ENCODE measurements at places on chromosomes 2 and 18.

DNA sequence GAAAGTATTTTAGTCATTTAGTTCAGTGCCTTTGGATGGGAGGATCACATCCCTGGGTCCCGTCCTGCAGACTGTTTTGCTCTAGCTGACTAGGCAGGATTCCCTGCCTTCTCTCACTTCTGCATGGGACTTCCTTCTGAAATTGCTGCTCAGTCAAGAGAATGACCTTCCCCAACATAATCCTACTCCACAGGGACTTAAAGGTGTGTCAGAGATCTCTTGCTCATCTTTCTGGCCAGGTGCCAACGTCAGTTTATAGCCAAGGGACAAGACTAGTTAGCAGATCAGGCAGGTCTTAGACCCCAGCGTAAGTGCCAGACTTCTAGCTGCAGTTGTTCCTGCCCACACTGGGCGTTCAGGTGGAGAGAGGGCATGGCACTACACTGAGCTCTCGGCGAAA, 9.5 kb upstream of the IL1B start:
- no peak for DNase-seq

DNA sequence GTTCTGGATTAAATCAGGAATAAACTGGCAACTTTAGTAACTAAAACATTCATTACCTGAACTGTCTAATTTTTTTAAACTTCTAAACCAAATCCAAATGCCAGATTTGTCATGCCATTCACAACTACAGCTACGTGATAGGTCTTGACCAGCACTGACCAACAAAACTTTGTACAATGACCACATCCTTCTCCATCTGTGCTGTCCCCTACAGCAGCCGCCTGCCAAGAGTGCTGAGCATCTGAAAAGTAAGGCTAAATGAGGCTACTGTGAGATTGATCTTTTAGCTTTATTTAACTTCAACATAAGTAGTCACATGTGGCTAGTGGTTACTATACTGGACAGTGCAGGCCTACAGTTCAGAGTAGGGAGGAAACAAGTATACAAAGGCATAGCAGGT, 7.6 kb downstream of the FAM168B start:
- DNase-seq = no peak

DNA sequence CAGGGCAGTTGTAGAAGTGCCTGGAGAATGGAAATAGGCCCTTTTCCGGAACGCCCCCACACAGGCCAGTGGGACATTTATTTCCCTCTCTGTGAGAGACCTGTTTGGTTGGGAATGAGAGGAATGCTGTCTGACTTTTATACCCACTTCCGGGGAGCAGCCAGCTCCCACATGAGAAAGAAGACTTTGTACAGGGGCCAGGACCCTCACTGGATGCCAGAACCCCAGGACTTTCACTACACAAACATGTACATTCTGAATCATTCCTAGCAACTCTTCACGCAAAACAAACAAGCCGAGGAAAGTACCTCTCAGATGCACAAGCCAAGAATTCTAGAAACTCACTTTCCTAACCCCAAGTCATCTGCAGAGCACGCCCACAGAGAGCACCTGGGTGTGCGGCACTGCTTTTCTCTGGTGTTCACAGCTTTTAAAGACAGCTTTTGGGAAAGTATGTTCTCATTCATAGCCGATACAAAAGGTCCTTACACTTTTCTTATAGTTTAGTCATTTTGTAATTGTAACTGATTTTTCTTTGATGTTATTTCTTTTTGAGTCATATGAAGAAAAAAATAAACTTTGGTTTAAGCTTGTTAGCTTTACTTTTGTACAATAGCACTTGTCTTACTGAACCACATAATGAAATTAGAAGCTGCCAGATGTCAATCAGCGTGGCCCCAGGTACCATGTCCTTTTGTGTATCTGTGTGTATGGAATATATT, 856.1 kb upstream of the ID2 start:
- DNase-seq = peak; percentile 86

- no peak for DNase-seq
Measured at GRCh38 chr2:66001538-66001937, 433.4 kb upstream of the MEIS1 start.

DNA sequence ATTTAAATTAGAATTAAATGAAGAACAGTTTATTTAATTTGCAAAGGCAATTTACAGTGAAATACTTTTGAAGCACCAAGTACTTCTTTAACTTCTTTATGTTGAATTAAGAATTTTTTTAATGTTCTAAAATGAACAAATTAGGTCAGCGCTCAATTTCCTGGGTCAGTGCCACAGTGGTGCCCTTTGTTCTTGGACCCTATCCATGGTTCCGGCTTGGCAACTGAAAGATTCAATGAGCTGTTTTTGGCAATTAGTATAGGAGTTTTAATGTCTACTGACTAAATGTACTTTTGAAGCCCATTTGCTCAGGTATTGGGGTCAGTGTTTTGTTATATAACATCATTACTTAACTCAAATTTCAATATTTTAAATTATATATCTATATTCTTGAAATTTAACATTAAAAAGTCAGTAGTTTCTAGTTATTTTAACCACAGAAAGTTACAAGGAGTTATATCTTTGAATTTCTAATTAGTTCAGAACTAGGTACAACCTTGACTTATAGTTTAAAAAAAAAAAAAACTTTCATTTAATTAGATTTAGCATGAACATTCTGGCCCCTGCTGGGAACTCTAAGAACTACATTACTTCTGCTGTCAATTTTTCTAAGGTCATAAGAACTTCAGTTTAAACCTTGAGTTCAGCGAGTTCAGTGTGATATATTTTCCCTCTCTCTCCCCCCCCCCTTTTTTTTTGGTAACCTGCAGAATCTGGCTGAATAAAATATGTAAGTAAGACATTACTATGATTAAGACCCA, 7.6 kb upstream of the MSTN start:
- DNase-seq = peak; percentile 11

- DNase-seq = no peak
Measured at GRCh38 chr2:60715561-60715960, 40.5 kb upstream of the PAPOLG start.

DNA sequence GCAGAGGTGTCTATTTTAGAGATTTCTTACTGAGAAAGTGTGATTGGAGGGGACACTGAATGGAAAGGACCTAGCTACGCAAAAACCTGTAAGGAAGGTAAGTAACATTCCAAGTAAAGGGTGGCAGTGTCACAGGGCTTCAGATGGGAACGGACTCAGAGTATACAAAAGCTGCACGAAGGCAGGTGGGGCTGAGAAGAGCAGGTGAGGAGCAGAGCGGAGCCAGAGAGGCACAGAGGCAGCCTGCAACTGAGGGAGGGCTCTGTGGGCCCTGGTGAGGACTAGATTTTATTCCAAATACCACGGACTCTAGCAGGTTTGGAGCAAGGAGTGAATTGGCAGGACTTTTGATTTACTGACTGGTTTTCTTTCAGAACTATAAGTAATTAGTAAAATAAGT, 331.3 kb upstream of the PKDCC start:
- no peak for DNase-seq

- no peak for DNase-seq
Measured at GRCh38 chr2:191427031-191427430, 181.8 kb downstream of the MYO1B start.

DNA sequence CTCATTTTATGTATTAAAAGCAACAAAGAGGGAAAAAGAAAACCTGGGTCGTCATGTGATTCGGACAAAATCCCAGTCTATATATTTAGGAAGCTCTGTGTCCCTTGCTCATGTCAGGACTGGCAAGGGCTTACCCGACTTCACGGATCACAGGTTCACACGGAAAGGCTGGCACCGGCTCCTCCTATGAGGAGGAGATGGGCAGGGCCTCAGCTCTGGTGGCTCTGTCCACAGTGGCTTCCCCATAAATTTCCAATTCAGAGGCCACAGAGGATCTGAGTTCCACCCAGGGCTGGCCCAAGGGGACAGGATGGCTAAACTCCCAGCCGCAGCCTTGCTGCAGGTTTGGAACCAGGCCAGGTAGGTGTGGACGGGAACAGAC, 186.8 kb downstream of the BCL2 start:
- no peak for DNase-seq

DNA sequence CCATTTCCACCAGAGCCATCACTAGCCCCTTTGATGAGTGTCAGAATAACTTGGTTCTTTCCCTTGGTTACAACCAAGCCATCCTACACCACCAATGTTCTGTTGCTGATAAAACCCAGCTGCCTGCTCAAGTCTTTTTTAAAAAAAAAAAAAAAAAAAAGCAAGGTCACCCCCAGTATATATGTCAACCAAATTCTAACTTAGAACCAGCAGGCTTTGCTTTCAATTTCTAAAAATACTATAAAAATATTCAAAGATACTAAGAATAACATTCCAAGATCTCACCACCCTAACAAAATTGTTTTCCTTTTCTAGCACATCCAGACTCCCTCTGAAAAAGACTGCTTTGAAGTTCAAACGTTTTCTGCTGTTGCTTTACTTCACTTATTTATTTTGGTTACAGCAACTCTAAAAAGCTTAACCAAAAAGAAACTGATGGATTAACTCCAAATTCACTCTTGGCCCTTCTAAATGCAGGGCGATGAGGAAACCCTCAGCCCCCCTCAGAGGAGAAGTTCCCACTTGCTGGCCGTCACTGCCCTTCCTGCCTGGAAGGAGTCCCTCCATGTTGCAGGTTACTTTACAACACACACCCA, 10.9 kb downstream of the UXS1 start:
- no peak for DNase-seq

DNA sequence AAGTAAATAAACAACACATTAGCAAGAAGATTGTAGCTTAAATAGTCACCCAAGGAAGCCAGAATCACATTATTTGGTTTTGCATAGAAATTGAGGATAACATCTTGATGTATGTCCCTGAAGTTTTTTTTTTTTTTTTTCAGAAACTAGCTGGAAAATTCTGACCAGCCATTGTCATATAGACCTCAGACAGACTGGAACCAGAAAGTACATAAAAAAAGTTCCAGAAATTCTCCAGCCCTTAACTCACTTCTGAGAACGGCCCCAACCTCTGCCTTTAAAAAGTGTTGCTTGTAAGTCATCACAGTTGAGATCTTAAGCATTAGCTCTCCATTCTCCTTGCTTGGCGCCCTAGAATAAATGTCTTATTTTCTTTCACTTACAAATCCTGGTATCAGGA, 350.5 kb downstream of the CCDC85A start:
- DNase-seq = no peak

All from foreskin keratinocyte (primary cell).